ENCODE measurements at places on chromosomes 1 and 21.
A peak's percentile ranks its signal among the peaks of the same experiment; 100 is the strongest.

- no peak for DNase-seq
Measured at GRCh38 chr1:6262555-6263420, 1.9 kb upstream of the GPR153 start.

DNA sequence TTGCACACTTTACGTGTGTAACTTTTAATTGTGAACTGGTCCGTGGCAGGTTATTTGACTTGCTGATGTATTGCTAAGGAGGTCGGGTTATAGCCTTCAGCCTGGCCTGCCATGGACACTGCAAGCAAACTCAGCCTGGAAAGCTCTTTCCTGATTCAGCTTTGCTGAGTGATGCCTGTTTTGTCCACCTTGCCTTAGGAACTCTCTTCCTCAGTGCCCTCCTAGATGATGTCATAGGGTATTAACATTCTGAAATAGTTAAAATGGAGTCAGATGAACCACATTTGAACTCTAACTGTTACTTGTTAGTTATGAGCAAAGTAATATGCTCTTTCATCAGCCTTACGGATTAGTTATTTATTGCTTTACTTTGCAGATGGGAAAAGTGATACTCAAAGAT lies 446.0 kb downstream of the PCP4 start:
- DNase-seq: no peak

DNA sequence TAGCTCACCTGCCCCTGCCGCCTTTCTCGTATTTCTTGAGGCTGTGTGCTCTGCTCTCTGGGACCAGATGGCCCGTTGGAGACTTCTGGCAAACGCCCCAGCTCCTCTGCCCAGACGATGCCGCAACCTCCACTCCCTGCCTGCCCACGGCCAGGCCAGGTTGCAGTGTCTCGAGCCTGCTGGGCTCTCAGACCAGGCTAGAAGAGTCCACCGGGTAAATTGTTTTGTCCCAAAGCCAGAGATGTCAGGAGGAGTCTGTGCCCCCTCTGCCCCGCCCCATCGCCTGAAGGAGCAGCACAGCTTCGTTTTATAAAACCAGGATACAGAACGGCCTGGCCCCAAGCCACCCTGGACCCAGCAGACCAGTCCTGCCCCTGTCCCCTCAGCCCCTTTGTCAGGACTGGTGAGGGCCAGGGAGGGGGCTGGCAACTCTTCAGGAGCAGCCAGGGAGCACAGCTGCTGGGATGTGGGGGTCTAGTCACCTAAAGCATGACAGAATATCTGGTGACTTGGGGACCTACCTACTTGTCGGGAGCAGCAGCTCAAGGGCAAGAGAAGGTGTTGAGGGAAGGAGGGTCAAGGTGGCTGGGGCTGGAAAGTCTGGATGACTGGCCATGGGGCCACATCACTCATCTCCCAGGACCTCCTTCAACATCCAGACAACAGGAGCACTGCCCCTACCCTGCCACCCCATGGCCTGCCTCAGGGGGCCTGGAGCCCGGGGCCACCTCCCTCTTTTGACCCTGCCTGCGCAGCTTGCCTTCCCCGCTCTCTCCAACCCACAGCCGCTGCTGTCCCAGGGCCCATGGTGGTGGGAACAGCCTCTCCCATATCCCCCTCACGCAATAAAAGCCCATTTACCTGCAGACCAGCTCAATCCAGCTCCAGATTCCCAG lies 33.9 kb upstream of the LBR start:
- DNase-seq: no peak

GRCh38 chr21:42815217-42815616 lies 64.1 kb downstream of the WDR4 start:
- DNase-seq: no peak

GRCh38 chr1:40630488-40631223 lies 34.8 kb downstream of the RIMS3 start:
- DNase-seq: peak; percentile 82

Data from erythroblast (primary cell).